ENCODE measurements at places on chromosomes 3 and 15.

DNA sequence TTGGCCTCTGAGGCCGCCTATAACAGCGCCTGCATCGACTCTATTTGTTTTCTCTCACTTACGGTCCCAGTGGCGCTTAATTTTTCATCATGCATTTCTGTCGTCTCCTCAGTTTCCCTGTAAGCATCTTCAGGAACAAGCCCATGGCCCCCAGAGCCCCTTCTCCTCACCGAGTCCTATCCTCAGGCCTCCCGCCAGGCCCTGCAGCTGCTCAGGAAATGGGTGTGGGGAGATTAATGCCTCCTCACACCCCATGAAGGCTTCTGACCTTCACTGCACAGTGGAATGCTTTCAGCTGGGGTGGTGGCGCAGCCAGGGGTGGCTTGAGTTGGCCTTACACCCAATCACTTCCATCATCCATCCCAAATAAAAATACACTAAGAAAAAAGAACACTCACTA, 260.4 kb downstream of the FAM43A start:
- DNase-seq, result no peak

- DNase-seq, result no peak
These were observed 13.3 kb downstream of the HRH1 start for GRCh38 chr3:11167590-11167989.

GRCh38 chr3:9717563-9717962, 13.9 kb downstream of the CPNE9 start:
- no peak for DNase-seq

- DNase-seq, result no peak
These were observed 33.7 kb downstream of the TLE3 start for GRCh38 chr15:70063980-70064379.

DNA sequence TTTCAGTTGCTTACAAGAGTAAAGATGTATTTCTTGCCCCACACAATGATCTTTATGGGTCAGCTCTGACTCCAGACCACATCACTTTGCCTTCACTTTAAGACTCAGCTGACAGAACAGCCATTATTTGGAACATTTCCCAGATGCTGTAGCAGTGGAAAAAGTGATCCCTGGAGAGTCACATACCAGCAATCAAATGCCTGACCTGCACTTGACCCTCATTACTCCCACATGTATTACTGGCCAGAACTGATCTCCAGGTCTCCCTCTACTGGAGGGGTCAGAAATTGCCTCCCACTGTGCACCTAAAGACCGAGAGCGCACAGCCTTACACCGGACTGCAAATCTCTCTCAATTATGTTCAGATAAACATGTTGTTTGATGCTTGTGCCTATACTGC, 88.6 kb upstream of the ZNF385D start:
- DNase-seq, result no peak

GRCh38 chr3:143998266-143998665, 26.6 kb downstream of the DIPK2A start:
- no peak for DNase-seq

- DNase-seq, result no peak
These were observed 68.5 kb downstream of the SAMMSON start for GRCh38 chr3:70067860-70068521.

GRCh38 chr3:139226731-139227130, 117.1 kb upstream of the MRPS22 start:
- DNase-seq, result no peak

Data from NCI-H1105 treated with DMSO at 0.1 percent for 48 hours (cell line).